Right kidney (tissue), 9 donors: ENCODE measurements at places on chromosomes 12 and 14.

DNA sequence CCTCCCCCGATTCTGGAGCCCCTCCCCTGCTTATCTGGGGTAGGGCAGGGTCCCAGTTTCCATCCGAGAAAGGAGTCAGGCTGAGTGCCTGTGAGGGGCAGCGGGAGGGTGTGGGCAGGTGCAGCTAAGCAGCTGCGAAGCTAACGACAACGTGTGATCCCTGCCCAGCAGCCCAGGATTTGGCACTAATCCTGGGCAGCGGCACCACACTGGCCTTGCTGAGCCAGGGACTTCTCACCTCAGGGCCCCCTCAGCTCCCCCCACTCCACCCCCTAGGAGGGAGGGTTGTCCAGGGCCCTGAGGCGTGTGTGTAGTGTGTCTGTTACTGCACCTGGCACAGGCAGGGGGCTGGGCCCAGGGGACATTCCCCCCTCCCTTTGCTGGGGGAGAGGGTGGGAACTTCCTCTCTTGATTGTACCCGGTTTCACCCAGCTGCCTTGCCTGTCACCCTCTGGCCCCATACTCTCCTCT, 1.8 kb downstream of the SMIM41 start:
- DNase-seq = peak; percentile 39

GRCh38 chr14:51203881-51204280, 36.2 kb upstream of the TMX1 start:
- DNase-seq = no peak

GRCh38 chr12:123690191-123690840, 19.4 kb downstream of the TCTN2 start:
- no peak for DNase-seq

DNA sequence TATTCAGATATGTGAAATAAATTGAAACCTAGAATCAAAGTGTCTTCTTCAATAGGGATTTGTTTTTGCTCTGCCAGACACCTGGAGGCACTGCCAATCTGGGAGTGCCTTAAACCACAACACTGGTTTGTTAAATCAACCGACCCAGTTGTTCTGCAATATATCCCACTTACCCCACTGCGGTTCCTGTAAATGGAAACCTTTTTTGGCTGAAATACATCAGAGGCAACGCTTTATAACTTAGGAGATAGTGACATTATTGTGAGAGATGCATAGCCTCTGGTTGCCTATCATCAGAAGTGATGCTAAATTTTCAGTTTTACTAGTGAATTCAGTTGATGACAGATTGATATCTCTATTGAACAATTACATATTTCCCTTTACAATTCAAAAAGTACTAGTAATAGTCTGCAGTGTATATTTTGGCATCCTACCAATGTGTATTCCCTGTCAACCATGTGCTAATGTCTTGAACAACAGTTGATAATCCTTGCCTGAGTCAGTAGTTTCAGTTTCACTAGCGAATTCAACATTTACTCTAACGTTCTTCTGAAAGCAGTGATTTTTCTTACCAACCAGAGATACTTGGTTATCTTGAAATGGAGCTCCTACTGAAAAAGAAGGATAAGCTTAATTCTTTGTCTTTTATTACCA, 30.5 kb downstream of the PPP2R5C start:
- no peak for DNase-seq

GRCh38 chr12:91695964-91696363, 449.7 kb downstream of the BTG1 start:
- no peak for DNase-seq

GRCh38 chr14:91374287-91374878, 43.2 kb downstream of the CCDC88C start:
- no peak for DNase-seq

- no peak for DNase-seq
Observed at GRCh38 chr12:1761857-1762256, 58.5 kb upstream of the LRTM2 start.

- no peak for DNase-seq
Observed at GRCh38 chr12:113063396-113064350, 7.1 kb downstream of the DTX1 start.

DNA sequence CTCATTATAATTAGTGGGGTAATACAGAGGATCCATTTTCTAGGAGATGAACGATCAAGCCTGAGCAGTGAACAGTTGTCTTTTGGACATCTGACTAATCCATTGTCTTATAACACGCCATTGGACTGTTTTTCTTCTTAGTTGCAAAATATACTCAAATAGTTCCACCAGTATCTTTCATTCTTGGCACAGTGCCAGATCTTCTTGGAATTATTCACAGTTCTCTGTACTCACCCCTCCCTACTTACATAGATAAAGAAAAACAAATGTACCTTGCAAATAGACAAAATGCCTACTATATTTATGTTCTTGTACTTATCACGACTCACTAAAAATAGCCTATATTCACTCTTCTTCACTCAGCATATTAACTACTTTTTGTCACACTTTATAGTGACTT, 3.8 kb downstream of the CBLN3 start:
- DNase-seq = no peak

- no peak for DNase-seq
Observed at GRCh38 chr14:101104485-101104884, 201.0 kb upstream of the RTL1 start.

DNA sequence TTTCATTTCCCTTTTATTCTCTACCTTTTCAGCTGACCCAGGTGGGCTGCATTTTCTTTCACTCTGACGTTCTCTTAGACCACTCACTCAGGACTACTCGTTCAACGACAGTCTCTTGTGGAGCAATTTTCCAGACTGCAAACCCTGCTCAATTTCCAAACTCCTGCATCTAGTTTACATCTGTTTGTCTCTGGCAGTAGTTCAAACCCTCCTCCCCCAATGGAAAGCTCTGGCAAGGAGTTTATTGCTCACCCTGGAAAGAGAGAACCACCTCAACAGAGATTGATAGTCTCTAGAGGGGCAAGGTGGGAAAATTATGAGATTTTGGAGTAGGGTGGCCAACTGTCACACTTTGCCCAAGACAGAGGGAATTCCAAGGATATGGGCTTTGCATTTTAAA, 130.2 kb downstream of the TSHR start:
- no peak for DNase-seq

- DNase-seq = peak; percentile 10
Observed at GRCh38 chr12:11836282-11837151, 187.0 kb downstream of the ETV6 start.

DNA sequence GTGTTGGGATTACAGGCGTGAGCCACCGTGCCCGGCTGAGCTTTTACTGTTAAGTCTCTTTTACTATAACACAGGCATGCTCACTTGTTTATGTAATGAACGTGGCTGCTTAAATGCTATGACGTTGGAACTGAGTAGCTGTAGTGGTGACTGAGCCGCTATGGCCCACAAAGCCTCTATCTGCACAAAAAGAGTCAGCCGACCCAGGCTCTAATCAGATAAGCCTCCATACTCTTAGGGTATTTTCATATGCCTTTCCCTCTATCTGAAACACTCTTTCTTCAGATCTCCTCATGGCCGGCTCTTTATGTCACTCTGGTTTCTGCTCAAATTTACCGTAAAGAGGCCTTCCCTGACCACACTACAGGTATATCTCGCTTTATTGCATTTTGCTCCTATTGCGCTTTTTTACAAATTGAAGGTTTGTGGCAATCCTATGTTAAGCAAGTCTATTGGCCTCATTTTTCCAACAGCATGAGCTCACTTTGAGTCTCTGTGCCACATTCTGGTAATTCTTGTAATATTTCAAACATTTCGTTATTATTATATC, 8.0 kb downstream of the SLC2A14 start:
- DNase-seq = no peak

DNA sequence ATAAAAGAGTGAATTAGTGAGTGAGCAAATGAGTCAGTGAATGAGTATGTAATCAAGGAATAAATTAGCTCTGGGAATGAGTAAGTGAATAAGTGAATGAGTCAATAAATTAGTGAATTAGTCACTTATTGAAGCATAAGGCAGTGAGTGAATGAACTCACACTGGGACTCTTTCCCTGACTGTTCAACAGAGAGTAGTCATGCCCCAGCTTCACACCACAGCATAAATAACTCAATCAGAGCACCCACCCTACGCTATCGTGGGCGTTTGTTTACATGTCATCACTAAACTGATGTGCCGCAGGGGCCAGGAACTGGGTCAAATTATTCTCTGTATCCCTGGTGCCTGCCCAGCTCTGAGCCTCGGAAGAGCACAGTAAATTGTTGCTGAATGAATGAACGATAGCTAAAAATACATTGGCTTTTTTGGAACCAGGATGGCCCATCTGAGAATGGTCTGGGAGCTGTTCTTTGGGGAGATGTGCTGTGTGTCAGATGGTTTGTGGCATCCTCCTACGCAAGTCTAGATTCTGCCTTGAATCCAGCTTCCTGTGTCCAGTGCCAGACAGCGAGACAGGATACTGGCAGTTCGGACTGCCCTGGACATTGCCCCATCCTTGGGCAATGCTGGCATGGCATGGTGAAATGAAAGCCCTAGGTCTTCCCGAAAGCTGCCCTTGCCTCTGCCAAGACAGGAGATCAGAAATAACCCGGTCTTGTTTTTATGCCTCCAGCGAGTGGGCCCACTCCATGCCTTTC, 98.0 kb upstream of the RTL1 start:
- DNase-seq = no peak

- peak; percentile 89 for DNase-seq
Observed at GRCh38 chr12:49264873-49265792, at the start of gene TUBA1C. TUBA1C (plus strand) TSS chr12:49265082; CDS start chr12:49265182, 100 bp downstream.

DNA sequence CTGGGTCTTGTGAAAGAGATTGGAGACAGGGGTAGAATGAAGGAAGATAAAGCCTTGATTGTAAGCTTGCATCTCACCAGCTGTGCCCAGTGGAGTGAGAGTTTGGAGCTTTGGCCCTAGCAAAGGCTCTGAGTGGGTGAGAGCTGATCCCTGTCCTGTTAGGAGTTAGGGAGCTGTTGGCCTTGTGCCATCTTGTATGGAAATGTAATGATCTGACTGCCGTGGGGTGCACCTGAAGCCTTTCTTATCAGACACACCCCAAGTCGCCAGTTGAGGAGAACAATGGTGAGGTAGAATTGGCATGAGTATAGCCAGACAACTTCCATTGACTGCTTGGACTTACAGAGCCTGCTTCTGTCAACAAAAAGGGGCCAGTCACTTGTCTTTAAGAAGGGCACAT, 130.1 kb downstream of the PRKCH start:
- DNase-seq = no peak

GRCh38 chr12:46067094-46067493, 76.7 kb upstream of the SCAF11 start:
- DNase-seq = no peak

DNA sequence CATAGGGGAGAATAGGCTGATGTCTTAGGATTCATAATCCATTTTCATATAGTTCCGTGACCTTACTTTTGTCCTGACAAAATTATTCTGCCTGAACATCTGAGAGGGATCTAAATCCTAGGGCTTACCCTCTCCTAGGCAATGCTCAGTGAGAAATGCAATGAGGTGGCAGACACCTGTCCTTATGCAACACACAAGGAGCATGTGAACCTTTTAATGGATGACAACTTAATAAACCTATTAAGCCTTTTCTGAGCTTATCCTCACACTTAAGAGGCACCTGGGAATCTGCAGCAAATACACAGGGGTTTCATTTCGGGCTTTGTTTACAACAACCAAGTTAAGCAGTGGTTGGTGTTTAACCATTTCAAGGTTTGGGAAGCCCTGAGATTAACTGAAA, 24.6 kb downstream of the SINHCAF start:
- DNase-seq = no peak

DNA sequence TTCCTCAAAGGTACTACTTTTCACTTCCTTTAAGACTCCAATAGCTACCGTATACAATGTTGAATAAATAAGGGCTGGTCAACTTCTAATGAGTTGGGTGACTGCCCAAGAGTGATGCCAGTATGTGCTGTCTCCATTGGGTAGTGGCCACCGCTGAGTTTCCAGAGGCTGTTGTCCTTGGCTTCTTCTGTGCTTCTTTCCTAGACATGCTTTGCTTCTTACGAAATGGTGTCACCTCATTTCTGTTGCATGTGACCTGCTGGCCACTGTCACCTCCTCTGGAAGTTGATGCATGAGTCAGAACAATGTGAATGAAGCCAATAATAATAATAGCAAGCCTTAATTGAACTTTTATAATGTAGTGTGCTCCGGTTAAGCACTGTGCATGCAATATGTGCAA, 7.5 kb upstream of the NID2 start:
- no peak for DNase-seq

- DNase-seq = no peak
Observed at GRCh38 chr14:36665887-36666415, 4.3 kb downstream of the PAX9 start.

- DNase-seq = no peak
Observed at GRCh38 chr12:100427078-100427477, 46.6 kb upstream of the NR1H4 start.

DNA sequence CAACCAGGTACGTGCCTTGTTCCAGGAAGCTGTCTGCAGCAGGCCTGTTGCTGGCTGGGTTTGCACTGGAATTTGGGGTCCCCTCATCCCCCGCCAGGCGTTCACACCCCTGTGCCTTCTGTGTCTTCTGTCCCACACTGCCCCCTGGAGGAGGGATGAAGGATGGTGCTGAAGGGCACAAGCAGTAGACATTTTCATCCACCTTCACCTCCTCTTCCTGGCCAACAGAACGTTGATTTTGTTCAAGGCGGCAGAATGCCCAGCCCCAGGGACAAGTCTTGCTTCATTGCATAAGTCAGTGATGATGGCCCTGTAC, 122.1 kb downstream of the CALM1 start:
- no peak for DNase-seq

DNA sequence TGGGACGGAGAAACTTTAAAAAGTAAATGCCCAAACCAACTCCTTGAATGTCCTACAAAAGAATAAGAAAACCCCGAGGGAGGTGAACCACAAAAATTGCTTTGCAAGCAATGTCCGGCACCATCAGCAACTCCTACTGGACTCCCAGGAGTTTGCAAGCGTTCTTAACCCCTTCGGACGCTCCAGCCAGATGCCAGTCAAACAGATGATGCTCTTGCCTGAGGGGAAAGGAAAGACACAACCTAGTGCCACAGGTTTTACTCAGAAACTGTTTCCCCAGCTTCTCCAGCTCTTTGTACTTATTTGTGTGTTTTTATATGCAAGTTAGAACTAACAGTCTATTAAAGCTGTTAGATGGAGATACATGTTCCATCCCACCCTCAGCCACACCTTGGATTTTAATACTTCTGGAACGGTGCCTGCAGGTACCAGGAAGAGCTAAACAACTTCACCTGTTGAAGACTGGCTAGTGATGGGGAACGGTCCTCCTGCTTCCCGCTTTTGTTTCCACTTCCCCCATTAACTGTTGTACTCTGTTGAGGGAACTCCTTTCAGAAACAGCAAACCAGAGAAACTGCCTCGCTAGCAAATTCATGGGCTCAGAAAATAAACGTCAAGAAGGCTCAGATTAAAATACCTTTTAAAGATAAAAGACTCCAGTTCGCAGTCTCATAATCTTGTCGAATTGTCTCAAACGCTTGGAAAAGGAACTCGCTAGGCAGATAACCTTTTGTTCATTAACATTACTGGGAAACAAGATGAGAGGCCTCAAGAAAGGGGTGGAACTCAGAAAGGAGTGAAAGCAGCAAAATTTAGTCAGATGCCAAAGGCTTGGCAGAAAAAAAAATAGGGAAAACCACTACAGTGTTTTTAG, 1.1 kb upstream of the FERMT2 start:
- no peak for DNase-seq

GRCh38 chr14:42027271-42027670, 420.6 kb downstream of the LRFN5 start:
- no peak for DNase-seq

- DNase-seq = no peak
Observed at GRCh38 chr12:52266514-52266913, 7.9 kb upstream of the KRT86 start.

GRCh38 chr12:15001733-15002382, 29.0 kb downstream of the PDE6H start:
- peak; percentile 46 for DNase-seq
